Ascending aorta (tissue), 2 donors: ENCODE measurements at places on chromosomes 4 and X. TPM values are rescaled to one million over a fixed set of nuclear protein-coding genes. Genes with fewer than 3 reads are reported as not detected.

GRCh38 chrX:57313583-57314215 lies 27.2 kb downstream of the FAAH2 start:
- no peak for DNase-seq

DNA sequence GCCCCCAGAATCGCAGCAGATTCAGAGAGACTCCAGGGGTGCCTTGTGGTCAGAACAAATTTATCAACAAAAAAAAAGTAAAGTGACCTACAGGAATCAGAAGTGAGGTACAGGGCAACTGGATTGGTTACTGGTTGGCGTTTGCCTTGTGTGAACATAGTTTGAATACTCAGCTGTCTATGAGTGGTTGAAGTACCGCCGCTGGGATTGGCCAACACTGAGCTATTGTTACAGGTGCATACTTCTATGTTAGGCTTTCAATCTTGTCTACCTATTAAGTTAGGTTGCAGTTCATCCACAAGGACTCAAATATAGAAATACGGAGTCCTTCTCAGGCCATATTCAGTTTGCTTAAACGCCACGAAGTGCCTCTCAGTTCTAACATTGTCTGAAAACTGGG lies 993.5 kb upstream of the PRKX start:
- no peak for DNase-seq

The ELF2 gene
- total RNA-seq: 20.3 TPM

The ARX gene
- total RNA-seq: not detected

The STOX2 gene
- total RNA-seq: 41.7 TPM

The TMEM271 gene
- total RNA-seq: not detected

DNA sequence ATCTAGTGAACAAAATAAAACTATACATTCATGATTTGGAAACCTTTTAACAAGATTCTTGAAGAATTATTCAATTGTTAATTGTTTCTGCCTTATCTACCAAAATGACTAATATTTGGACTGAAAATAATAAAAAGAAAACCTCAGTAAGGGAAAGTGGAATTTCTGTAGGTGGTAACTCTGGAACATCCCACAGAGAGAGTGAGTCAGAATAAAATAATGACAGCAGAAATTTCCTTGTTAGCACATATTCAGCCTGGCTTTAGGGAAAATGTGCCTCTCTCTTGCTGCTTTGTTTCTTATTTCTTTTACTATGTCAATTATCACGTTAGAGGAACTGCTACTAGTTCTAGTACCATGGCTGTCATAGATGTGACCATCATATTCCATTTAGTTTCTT lies 421.5 kb upstream of the GNPDA2 start:
- no peak for DNase-seq

DNA sequence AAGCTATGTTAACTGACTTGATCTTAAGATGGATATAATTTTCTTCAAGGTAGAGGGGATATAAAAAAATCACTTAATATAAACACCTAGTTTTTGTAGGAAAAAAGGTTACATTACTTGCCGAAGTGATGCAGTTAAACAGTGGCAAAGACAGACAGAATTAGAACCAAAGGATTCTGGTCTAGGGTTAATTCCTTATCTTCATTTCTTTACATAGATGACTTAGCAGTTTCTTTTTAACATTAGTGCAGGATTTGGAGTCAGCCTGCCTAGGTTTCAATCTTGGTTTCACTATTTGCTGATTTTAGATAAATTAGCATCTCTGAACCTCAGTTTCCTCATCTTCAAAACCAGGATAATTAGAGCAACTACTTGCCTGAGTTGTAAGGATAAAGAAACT lies 14.3 kb downstream of the ZAR1 start:
- no peak for DNase-seq

The MAP7D3 gene
- total RNA-seq: 7.9 TPM

GRCh38 chr4:115537387-115537786 lies 424.0 kb upstream of the NDST4 start:
- DNase-seq: no peak

DNA sequence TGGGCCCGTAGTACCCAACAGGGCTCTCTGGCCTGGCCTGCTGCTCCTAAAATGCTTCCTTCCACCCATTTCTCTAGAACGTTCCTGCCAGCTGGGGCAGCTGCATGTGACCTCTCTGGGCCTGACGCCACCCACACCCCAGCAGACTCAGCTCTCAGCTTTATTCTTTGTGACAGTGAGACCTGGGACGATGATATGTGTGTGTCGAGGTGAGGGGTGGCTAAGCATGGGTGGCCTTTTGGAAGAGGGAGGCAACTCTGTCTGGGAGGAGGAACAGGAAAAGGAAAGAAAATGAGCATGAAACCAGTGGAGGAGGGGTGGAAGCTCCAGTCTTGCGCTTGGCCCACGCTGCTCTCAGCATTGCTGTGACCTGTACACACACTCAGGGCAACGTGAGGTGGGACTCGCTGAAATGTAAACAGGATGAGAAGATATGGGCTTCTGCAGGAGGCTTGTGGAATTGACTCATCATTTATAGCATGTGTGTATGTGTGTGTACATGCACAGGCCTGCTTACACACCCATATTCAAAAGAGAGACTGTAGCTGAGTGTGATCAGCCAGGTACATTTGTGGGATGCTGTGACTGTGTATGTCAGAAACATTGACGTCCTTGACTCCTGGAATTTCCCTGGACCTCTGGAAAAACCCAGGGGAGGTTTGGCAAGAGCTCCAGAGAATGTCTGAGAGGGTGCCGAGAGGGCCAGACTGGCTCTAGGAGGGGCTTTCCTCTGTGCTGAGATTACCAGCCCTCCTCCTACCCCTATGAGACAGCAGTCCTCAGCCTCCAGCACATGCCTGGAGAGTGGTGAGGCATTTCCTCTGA lies 137.9 kb downstream of the PJA1 start:
- DNase-seq: no peak

The ASMT gene
- total RNA-seq: 37.5 TPM

GRCh38 chr4:181956512-181956911 lies 286.7 kb upstream of the TENM3 start:
- no peak for DNase-seq

DNA sequence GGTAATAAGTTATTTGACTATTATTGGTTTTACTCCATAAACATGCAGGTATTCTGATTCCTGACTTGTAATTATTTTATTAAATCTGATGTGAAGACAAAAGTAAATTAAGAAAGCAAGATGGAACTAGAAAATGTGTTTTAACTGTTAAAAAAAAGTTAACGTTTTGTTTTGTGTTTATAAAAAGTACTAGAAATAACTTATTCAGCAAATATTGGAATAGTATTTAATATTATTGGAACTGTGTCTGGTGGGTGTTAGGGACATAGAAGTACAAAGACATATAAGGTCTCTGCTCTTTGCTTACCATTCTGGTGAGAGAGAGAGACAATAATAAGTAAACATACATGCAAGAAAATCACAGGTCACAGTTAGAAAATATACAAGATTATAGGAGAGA lies 15.7 kb downstream of the TIFA start:
- no peak for DNase-seq

- no peak for DNase-seq
Observed at GRCh38 chr4:119653990-119654389, 25.4 kb upstream of the PDE5A start.

GRCh38 chr4:76278583-76278982 lies 27.1 kb downstream of the FAM47E start:
- DNase-seq: no peak

- DNase-seq: no peak
Observed at GRCh38 chr4:87718217-87718835, 68.2 kb downstream of the DMP1 start.

The MAOB gene
- 4.6 TPM for total RNA-seq

DNA sequence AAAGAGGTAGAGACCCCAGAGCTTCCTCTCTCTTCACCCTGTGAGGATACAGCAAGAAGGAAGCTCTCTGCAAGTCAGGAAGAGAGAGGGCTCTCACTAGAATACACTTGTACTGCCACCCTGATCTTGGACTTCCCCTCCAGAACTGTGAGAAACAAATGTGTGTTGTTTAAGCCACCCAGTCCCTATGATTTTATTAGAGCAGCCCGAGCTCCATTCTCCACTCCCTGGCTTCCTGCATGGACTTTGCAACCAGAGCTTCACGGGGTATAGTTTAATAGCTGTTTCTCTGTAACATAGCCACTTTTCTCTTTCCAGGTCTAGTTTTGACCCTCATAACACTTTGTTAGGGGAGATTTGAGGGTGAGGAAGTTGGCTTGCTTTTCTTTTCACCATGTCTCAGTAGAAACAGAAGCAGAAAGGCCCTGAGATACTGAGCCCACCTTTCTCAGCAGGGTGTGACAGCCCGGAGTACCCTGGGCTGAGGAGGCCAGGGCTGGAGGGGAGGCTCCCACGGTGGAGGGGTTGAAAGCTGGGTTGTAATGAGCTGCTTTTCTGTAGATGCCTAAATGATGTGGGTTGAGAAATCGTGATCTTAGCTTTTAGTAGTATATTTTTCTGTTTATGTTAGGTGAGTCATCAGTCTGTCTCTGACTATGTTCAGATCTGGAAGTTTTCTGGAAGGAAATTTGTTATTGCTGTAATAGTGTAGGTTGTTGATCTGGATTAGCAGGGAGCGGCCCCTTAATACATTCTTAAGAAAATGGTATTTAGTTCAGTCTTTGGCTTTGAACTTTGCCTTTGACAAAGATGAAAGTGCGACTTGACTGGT lies 118.6 kb downstream of the PTTG2 start:
- no peak for DNase-seq

DNA sequence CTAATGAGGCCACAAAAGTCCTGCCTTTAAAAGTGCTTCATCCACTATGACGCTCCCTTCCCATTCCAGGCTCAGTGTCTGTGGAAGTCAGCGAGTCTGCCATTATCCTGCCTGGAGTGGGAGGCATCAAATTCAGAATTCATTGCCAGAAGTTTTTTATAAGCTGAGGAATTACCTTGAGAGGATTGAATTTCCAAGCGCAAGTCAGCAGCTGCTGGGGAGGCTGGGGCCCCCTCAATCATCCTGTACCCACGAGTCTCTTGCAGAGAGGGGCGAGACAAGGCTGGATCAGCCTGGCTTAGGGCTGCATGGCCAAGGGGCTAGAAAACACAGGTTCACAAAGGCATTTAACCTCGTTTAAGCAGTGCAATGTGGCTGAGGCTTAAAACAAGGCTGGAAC lies 170.5 kb upstream of the NOCT start:
- no peak for DNase-seq

The YIPF7 gene
- not detected for total RNA-seq

The HSFX4 gene
- total RNA-seq: not detected

- no peak for DNase-seq
Observed at GRCh38 chr4:121280425-121280824, 100.4 kb downstream of the QRFPR start.

The FGFBP2 gene
- total RNA-seq: not detected

DNA sequence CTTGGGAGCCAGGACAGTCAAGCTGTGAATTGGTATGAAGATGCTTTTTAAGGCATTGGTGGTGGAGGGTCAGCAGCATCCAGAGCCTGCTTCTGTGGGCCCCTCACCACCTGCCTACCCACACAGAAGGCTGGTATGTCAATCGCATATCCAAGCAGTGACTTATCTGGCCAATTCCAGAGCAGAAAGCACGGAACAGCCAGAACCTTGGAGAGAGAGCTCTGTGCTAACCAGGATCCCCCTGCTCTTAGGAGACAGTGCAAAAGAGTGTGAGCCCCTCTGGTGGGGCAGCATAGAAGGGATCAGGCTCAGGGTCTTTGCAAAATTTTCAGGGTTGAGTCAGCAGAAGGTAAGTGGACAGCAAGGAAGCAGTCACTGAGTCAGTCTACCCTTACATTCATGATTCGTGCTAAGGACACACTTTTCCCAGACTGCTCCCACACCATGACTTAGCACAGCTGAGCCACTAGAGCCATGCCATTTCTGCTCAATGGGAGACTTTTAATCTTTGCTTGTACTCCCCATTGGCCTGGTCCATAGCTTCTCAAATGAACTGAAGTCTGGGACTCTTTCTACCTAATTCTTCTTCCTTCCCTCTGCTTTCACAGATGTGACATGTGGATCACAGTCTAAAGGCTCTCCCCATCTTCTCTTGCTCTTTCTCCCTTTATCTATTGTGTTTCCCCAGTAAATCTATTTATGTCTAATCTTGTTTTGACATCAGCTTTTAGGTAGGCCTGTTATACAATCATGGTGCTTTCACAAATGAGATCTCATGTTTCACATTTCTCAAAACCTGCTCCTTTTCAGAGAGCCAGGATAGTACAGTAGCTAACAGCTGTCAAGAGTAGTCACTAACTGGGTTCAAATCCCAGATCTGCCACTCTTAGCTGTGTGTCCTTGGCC lies 20.0 kb downstream of the MORF4L2 start:
- DNase-seq: no peak

DNA sequence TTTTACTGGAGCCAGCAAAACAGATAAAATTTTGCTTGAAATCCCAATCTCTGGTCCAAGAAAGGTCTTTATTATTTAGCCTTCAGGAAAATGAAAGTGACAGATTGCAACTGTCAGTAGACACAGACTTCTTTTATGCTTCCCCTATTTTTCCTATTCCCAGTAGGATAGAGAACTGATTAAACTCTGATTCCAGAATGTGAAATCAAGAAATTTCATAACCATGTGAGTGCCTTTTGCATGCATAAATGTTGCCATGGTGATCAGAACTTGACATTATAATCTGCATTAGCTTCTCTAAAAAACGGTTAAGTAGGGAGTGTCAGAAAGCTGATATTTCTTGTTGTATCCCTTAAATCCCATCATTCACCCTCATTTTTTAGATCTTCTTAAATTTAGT lies 255.2 kb upstream of the GABRA2 start:
- DNase-seq: no peak

The FSTL5 gene
- total RNA-seq: not detected

DNA sequence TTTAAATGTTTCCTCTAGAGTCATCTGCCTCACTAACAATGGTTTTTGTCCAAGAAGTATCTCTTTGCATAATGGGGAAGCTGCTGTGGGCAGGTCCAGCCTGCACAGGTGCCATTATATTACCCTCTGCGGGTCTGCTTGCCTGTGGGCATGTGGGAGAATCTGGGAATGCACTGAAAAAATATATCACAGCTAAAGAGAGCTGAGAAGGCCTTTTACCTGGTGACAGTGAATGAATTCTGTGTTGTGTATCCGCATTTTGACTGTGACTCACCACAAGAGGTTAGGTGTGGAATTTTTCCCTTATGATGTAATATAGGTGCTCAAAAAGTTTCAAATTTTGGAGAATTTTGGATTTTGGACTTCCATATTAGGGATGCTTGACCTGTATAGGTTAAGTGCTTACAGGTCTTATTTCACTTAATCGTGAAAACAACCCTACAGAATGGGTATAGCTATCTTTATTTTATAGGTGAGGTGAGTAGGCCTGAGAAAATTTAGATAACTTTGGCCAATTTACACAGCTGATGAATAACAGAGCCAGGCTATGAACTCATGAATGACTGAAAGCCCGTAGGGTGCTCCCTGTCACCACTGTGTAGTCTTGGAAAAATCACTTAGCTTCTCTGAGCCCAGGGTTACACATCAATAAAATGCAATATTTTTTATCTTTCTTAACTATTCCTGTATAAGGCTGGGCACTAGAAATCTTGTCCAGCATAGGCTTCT lies 198.0 kb upstream of the EPHA5 start:
- no peak for DNase-seq

The DCAF8L2 gene
- total RNA-seq: not detected

DNA sequence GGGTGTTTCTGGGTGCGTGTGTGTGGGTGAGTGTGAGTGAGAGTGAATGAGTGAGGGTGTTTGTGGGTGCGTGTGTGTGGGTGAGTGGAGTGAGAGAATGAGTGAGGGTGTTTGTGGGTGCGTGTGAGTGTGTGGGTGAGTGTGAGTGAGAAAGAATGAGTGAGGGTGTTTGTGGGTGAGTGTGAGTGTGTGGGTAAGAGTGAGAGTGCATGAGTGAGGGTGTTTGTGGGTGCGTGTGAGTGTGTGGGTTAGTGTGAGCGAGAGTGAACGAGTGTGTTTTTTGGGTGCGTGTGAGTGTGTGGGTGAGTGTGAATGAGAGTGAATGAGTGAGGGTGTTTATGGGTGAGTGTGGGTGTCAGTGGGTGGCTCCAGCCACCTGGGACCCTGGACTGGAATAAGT lies 1676.1 kb upstream of the TENM3 start:
- DNase-seq: no peak
